COLO829 (cell line): ENCODE measurements at places on chromosomes 5 and 9.

DNA sequence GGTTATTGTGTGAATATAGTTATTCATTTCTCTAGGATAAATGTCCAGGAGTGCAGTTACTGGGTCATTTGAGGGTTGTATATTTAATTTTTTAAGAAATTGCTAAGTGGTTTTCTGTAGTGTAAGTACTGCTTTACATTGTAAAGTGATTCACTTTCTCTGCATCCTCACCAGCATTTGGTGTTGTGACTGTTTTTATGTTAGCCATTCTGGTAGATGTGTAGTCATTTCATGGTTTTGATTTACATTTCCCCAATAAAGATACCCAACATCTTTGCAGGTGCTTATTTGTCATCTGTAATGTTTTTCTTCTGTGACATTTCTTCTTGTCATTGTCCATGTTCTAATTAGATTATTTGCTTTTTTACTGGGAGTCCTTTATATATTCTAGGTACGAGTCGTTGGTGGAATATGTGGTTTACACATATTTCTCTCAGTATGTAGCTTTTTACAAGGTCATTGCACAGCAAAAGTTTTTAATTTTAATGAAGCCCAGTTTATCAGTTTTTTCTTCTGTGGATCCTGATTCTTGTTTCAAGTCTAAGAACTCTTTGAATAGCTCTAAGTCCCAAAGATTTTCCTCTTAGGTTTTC is 34.0 kb downstream of the SCGB3A1 start:
- no peak for DNase-seq

- no peak for DNase-seq
Measured at GRCh38 chr5:157106630-157107461, 2.0 kb downstream of the HAVCR2 start.

DNA sequence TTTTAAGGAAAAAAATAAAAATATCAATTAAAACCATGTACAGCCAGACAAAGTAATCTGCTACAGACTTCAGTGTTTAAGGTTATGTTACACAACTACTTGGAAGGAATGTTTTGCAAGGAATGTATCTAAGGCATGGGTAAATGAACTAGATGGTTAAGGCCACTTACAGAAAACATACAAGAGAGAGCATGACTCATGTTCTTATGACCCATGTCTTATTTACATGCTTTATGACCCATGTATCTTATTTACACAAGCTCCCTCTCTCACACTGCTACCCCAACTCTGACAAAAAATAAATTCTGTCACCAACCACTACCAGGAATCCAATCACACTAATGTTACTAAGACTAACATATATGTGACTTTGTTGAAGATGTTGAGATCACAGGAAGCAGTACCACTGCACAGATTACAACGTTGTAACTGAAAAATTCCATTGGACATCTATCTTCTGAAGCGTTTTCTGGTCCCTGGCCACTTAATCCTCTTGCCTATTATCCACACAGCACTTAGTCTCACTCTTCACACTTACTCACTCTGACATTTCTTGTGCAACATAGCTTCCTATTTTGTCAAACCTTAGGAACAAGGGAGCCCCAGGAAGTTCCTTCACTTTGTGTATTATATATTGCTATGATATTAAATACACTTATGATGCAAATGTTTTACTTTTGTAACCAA is 1630.1 kb upstream of the C9orf72 start:
- no peak for DNase-seq

DNA sequence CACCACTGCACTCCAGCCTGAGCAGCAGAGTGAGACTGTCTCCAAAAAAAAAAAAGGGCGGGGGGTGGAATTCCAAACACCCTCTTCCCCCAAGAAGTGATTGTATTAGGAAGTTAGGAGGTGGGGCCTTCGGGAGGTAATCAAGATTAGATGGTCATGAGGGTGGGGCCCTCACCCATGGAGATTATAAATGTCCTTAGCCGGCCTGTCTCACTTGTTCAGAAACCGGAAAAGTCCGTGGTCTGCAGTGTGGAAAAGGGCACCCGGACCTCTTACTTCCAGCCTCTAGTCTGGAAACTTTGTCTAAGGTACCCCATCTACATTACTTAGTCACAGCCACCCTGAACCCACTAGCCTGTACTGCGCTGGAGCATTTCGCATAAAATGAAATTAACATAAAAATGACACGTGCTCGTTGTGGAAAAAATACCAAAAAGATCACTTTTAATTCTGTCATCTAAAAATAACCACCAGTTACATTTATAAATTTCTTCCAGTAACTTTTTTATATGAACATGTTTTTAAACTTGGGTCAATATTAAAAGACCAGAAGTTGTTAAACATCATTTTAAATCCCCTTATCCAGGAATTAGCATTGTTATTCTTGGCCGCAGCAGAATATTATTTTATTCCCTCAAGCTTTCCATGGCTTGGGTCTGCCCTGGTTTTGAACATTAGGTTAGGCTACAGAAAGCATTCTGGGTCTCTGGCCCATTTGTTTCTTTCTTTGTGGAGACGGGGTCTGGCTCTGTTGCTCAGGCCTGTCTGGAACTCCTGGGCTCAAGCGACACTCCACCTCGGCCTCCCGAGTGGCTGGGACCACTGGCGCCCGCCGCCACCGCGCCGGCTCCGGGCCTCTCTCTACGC is 1.2 kb upstream of the CKS2 start:
- DNase-seq, result no peak
